ENCODE measurements at places on chromosomes 4 and X.

DNA sequence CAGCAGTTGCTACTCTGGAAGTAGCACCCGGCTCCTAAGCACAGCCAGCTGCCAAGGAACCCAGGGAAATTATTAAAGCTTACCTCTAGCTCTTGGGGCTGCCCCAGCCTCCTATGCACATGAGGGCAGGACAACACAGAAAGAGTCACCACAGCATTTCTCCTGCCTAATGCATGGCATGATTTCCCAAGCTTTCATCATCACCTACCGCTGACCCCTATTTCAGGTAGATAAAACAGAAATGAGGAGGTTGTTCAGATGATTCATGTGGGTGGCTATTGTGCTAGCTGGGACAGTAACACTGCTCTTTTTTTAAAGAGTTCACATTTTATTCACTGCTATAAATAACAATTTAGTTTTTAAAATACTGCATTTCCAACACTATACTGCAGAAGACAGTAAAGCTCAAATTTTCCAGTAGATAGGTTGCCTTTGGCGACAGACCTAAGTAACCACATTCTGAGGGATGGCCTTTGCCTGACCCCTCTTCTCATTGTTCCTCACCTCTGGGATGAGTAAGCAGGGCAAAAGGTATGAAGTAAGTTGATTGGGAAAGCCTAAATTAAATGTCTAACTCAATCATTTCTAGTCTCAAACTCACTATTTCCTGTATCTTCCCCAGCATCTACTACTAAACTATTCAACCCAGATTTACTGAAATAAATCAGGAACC is 16.7 kb downstream of the CASK start:
- DNase-seq, result no peak

DNA sequence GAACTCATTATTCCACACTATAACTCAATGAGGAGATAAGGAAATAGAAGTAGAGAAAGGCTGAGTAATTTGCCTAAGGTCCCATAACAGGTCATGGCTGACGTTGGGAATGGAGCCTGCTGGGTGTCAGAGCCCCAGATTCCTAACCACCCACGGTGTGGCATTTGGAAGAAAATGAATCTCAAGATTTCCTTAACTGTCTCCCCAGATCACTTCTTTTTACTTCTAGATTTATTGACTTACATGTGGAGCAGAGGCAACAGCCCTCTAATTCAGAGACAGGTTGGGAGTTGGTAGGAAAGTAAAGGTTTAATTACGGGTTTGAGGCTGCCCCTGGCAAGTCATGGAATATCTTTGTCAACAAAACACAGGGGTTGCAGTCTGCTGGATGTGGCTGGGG is 134.0 kb downstream of the ARHGAP10 start:
- no peak for DNase-seq

DNA sequence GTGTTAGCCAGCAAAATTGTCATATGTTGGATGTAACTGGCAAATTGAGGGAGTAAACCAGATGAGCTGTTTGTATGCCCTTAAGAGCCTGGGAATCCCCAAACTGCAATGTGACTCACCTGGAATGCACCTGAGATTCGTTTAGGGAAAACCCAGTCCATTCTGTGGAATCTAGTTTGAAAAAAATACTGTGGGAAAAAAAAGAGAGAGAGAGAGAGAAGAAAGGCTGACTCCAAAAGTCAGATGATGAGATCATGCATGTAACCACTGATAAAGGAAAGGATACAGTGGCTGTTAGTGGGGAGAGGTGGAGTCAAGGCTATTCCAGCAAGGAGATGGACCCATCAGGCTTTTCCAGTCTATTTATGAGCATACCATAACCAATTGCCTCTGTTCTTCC is 48.5 kb downstream of the SLC9A7 start:
- DNase-seq, result no peak

DNA sequence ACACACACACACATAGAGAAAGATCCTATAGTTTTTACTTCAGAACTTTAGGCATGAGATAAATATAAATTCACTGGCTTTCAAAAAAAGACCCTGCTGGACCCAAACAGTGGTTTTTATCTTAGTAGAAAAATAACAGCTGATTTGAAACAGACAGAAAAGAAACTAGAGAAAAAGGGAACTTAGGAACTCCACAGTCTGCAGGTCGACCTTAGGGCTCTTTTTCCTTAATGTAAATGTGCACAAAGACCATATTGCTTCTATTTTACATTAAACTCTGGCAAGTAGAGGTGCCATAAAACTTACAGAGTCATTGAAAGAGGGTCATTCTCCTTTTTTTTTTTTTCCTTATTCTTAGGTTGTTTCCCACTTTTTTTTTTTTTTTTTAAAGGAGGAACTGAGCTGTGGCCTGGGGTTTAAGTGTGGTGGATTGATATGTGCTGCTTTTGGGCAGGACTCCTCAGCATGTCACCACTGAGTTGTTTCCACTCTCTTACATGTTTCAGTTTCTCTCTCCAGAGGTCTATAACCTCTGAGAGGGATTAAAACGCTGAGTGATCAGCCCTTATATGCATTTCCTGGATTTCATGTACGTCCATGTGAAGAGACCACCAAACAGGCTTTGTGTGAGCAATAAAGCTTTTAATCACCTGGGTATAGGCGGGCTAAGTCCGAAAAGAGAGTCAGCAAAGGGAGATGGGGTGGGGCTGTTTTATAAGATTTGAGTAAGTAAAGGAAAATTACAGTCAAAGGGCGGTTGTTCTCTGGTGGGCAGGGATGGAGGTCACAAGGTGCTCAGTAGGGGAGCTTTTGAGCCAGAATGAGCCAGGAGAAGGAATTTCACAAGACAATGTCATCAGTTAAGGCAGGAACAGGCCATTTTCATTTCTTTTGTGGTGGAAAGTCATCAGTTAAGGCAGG is 70.8 kb upstream of the PACRGL start:
- DNase-seq, result no peak

GRCh38 chr4:185343726-185344581 is 51.8 kb downstream of the LRP2BP start:
- DNase-seq, result no peak
